ENCODE measurements at places on chromosomes 11 and 22. TPM values are rescaled to one million over a fixed set of nuclear protein-coding genes. Genes with fewer than 3 reads are reported as not detected.

Gene OPCML
- total RNA-seq: not detected

Gene NDUFV1
- total RNA-seq: 422 TPM

Gene RNF121
- 25.9 TPM for total RNA-seq

Gene PTPN5
- total RNA-seq: 0.41 TPM

Gene OR8G5
- not detected for total RNA-seq

Gene CHRDL2
- total RNA-seq: 6.1 TPM

Gene PKP3
- total RNA-seq: 0.68 TPM

Gene OSBP2
- total RNA-seq: 11.6 TPM

Gene FOLR2
- 24.0 TPM for total RNA-seq

Gene LRRC55
- not detected for total RNA-seq

Gene PANX2
- 0.89 TPM for total RNA-seq

DNA sequence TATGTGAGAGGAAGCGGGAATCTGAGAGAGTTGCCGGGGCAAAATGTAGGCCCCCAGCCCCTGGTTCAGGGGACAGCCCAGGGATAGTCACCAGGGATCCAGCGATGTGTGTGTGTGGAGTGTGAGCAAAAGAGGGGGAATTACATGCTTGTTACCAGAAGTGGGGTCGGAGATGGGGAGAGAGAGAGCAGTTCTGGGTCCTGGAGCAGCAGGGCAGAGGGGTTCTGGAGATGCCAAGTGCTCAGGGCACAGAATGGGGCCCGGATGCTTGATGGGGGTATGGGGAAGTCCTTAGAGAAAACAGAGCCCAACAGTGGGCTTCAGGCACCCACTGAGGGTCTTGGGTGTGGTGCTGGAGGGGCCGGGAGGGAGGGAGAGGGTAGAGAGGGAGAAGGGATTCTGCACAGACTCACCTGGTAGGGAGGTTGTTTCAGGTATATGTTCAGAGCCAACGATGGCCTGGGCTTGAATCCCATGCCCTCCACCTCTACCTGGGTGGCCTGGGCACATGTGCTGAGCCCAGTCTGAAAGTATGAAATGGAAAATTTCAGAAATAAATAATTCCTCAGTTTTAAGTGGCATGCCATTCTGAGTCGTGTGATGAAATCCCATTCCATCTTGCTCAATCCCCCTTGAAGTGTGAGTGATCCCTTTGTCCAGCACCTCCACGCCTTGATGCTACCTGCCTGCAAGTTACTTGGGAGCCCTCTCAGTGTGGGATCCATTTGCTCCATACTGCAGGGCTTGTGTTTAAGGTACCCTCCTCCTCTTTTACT lies 12.4 kb downstream of the SMIM38 start:
- DNase-seq: no peak

DNA sequence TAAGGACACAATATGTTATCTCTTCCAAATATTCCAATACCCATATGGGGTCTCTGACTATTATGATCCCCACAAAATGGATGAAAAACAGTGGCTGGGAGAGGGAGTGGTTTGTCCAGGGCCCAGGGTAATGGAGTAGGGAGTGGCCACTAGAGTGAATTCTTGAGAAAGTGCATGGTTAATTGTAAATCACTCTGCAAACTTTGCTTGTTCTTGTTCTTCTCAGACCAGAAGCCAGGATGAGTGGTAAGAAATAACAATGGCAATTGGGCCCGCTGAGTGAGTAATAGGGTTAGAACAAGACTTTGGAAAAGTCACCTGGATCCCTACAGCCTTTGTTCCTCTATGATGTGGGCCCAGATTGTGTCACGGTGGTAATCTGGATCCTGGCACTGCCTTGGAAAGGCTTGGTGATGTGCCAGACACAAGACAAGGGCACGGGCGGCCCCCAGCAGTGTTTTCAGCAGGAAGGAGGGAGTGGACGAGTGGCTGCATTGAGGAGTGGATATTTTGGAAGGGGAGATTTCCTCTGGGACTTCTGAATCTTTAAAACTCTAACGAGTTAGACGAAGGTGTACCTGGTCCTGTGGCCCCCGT lies 18.2 kb upstream of the KIRREL3 start:
- DNase-seq: no peak

DNA sequence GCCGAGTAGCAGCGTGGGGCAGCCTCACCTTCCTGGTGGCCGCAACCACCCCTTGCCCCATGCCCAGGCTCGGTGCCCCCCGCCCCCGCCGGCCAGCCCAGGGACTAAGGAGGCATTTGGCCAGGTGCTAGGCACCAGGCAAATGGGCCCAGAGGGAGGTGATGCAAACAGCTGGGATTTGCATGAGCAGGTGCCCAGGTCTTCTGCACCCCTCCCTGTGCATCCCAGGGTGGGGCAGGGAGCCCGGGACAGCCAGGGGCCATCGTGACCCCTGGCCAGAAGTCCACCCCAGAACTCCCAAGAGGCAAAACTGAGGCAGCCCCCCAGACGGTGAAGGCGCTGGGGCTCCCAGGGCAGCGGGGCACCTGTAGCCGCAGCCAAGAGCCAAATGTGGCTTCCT lies 18.1 kb downstream of the TRPM5 start:
- no peak for DNase-seq

- no peak for DNase-seq
Observed at GRCh38 chr11:69943506-69943905, 124.3 kb upstream of the FGF3 start.

DNA sequence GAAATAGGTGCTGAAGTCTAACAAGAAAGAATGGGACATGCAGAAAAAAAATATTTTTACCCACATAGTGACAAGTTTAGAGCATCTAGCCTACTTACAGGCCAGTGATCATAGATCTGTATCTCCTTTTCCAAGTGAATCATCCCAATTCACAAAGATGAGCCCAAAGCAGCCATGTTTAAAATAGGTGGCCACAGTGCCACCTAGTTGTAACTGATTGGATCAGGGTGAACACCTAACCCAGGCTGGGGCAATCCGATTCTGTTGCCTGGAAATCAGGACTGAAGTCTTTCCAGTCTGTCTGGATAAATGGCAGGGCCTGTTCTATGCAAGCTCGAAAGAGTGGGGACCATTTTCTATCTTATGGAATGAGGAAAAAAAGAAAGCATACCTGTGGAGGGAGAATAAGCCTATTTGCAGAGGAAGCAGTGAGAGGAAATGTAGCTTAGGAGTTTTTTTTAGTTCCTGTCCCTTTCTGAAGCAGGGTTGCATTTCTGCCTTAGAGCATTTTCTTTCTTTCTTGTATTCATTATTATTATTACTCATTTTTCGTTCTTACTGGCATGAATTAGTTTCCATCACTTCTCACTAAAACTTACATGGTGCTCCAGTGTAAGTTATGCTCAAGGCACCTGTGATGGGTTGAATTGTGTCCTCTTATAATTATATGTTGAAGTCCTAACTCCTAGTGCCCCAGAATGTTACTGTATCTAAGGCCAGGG lies 113.2 kb upstream of the RAG2 start:
- DNase-seq: no peak

DNA sequence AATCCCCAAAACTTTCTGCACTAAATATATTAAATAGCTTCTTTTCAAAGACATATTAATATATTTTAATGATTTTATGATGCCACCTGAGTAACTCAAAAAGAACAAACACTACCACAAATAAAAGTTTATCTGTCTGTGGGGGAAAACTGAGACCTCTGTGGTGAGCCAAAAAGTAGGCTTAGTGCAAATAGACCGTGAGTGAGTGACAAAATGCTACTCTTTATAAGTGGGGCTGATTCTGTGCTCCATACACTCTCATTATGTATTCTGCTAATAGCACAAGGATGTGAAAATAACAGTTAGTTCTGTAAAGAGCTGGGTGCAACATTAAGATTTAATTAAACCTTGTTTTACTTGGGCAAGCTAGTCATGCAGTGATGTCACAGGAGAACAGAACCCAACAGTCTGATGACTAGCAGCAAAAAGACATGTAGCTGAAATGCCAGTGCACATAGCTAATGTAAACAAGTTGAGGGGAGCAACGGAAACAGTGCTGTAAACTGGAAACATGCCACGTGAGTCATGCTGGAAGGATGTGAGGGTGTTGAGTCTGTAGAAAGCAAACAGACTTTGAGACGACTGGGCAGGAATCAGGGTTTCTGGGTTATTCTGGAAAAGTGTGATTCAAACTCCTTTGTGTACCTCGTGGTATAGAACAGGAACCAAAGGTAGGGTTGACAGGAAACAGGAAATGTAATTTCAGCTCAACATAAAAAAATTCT lies 1130.4 kb downstream of the LRRC4C start:
- DNase-seq: peak; percentile 70

- DNase-seq: no peak
Observed at GRCh38 chr11:76627606-76628005, 42.9 kb downstream of the LRRC32 start.

DNA sequence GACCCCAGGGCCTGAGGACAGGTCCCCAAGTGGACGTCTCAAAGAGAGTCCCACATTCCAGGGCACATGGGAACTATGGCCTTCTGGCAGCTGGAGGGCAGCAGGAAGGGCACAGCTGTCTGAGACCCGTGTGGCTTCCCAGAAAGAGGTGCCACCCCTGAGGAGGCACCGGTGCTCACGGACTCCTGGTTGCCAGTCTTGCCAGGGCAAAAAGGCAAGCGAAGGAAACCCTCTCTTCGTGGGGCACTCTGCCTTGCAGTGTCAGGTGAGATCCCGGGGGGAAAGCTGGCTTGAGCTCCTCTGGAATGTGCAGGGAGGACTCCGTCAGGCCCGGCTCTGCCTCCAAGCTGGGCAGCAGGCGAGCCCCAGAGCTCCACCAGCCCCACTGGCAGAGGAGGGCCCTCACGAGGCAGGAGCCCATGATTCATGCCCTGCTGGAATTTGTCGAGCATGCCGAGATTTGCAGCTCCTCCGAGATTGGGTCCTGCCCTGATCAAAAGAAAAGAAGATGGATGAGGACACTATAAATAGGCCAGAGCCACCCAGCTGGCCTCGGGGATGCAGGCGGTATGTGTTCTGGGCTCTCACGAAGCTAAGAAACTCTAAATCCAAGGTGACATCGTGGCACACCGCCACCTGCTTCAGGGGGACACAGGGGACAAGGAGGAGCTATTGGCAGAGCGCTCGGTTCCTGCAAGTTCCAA lies 9.9 kb upstream of the CELSR1 start:
- DNase-seq: peak; percentile 66

- DNase-seq: no peak
Observed at GRCh38 chr11:128135451-128135850, 451.9 kb downstream of the ETS1 start.

DNA sequence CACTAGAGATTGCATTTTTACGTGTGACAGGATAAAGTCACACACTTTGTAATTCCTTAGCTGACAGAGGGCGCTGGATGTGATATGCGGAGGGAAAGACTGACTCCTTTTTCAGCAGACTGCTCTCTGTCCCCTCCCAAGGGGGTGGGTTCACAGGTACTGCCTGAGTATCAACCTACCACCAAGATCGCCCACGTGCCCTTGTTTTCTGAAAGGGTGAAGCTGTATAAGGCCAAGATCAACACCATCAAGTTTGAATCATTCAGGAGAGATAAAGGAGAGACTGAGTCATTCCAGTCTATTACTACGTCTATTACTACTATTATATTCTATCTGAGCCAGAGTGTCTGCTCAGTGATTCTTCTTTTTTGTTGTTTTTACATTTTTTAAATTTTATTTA lies 30.7 kb downstream of the BUD13 start:
- DNase-seq: no peak

- DNase-seq: no peak
Observed at GRCh38 chr11:108241330-108242037, 18.6 kb downstream of the ATM start.

DNA sequence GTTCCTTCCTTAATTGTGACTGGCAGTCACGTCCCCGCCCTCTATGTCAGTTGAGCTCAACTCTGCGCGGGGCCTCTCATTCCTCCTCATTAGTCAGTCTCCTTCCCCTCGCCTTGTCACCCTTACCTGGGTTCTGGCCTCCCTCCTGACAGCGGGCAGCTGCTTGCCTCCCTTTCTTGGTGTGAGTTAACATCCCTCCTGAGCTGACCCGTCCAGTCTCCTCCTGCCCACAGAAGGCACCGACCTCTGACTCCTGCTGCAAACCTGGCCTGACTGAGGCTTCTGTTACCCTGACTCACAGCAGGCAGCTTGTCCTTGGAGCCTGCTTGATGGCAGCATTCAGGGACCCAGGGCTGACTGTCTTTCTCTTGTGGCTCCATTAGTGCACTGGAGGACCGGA lies 45.2 kb downstream of the GRIK4 start:
- DNase-seq: no peak

DNA sequence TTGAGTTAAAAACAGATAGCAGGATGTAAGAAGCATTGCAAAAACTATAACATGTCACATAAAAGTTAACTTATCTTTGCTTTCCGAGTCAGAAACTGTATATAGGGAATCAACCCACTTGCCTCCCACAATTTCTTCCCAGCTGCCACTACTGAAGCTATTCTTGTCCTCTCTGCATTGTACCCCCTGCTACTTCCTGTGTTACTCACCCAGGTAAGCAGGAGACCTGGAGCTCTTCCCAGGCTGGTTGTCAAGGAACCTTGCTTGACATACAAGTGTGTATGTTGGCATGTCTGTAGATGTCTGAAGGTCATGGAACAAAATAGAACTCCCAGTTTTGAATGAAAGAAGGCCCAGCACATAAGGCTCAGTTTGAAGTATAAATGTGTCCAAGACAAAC lies 74.3 kb upstream of the LRRC4C start:
- no peak for DNase-seq

- DNase-seq: no peak
Observed at GRCh38 chr22:29183971-29184848, 21.5 kb upstream of the EMID1 start.

- no peak for DNase-seq
Observed at GRCh38 chr11:1567052-1567720, 4.9 kb downstream of the DUSP8 start.

DNA sequence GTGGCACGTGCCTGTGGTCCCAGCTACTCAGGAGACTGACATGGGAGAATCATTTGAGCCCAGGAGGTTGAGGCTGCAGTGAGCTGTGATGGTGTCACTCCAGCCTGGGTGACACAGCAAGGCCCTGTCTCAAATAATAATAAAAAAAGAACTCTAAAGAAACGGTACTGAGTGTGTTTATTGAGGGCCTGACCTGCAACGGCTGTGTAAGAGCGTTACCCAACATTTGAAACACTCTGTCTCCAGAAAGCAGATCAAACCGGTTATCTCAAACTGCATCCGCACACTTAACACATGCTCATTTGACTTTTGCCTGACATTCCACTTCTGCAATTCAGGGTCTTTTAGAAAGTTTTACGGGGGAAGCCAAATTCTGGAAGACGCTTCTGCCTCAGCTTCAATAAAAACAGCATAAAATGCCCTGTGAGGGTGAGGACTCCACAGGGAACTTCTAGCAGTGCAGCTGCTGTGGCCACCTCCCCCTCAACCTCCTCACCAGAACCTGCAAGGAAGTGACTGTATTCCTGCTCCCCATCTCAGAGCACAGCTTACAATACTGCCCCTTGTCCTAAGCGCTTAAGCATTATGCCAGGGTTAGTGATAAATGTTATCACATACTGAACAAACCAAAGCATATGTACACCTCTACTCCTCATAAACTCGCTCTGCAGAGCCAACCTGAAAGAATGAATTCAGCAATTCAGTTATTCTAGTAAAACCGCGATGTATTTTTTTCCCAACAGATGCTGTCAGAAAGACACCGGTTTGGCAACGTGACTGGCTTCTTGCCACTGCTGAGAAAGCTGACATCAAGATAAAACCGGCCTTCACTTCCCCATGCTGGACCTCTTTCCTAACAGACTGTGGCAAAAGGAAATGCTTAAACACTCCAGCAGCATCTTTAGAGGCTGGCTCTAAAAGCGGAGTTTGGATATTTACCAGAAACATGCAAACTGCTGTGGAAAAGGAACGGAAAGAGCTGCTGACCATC lies 52.2 kb downstream of the PRDM10 start:
- DNase-seq: peak; percentile 53
